CD4-positive, alpha-beta T cell treated with Interleukin-17A for 4 hours (primary cell): ENCODE measurements at places on chromosomes 7 and 10.

DNA sequence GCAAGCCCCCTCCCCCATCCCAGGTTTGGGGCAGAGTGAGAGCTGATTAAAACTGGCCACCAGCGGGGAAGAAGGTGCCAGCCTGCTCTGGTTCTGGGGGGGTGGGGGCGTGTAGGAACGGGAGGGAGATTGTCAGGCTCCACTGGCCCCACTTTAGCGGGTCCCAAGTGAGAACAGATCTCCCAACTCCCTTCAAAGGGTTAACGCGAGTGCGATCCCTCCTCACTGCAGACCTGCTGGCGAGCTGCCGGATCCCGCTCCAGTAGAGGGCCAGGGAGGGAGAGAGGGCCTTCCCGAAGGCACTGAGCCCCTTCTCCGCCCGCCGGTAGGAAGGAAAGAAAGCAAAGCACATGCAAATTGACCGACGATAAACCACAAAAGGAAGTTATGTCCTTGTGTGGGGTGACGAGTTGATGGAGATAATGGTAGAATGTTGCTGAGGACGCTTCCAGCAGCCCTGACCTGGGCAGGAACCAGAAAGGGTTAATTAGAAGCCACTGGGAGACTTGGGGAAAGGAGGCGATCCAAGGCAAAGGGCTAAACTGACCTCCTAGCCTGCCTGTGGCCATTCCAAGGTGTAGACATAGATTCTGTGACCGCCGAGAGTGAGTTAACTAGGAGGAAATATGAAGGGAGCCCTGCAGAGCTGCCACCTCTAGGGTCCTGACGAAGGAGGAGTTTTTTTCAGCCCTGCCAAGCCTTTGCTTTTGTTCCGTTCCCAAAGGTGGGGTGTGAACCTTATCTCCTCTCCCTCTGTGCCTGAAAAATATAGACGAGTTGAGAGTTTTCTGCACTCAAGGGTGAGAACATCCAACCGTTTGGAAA, 1.5 kb downstream of the NRG3 start:
- no peak for DNase-seq

GRCh38 chr7:47483604-47484273, 98.2 kb downstream of the TNS3 start:
- no peak for DNase-seq

- DNase-seq, result no peak
Observed at GRCh38 chr10:113322843-113323242, 230.0 kb upstream of the HABP2 start.

- no peak for DNase-seq
Observed at GRCh38 chr7:90816511-90817142, 220.5 kb downstream of the CDK14 start.

GRCh38 chr10:4981722-4982471, 18.7 kb downstream of the AKR1C1 start:
- DNase-seq, result no peak

DNA sequence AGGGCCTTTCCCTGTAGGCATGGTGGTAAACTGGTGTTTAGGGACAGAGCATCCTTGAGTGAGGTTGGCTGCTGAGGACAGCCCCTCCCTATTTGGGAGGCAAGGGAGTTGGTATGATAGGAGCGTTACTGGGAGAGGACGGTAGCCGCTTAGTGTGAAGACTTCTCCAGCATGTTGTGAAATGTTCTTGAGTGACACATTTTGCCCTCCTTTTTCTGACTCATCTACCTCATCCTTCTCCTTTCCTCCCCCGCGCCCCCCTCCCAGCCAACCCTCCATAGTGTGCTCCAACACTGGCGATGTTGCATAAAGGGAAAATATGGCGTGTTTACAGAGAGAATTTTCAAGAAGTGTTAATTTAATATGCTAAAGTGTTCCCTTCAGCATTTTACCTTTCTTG, 645.0 kb upstream of the GALNT17 start:
- no peak for DNase-seq

- no peak for DNase-seq
Observed at GRCh38 chr7:121401896-121402295, 5.8 kb upstream of the FAM3C start.
